Kidney (tissue), 22 donors: ENCODE measurements at places on chromosomes 16 and 17. TPM values are rescaled to one million over a fixed set of nuclear protein-coding genes. Genes with fewer than 3 reads are reported as not detected.

Gene SLC16A5
- 184 TPM for total RNA-seq

Gene CORO6
- 5.9 TPM for total RNA-seq

Gene CDK12
- total RNA-seq: 55.3 TPM

GRCh38 chr16:71645450-71645849 is 19.5 kb downstream of the MARVELD3 start:
- H3K36me3 ChIP-seq: peaks cover 5% of the 10 kb centered on the region
- H3K27ac ChIP-seq: no peak overlapping the region
- no peak for DNase-seq
- H3K27me3 ChIP-seq: no peaks in the 10 kb centered on the region
- H3K4me1 ChIP-seq: no peaks in the 10 kb centered on the region

- H3K4me3 ChIP-seq: no peak overlapping the region
- no peak overlapping the region for H3K27ac ChIP-seq
- H3K36me3 ChIP-seq: no peaks in the 10 kb centered on the region
- H3K27me3 ChIP-seq: no peaks in the 10 kb centered on the region
- no peak for DNase-seq
- no peaks in the 10 kb centered on the region for H3K4me1 ChIP-seq
Observed at GRCh38 chr17:13749166-13749890, 147.6 kb upstream of the HS3ST3A1 start.

DNA sequence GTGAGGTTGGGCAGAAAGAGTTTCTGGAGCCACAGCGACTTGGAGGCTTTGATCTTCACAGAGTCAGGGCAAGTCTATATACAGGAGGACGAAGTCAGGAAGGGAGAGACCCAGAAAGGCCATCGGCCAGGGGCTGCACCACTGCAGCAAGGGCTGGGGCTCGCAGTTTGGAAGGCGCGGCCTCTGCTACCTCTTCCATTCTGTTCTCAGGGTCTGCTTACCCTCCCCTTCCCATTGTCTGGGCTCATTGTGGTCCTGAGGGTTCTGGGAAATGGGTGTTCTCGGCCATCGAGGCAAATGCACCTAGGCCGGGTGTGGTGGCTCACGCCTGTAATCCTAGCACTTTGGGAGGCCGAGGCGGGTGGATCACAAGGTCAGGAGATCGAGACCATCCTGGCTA is 16.0 kb downstream of the ST6GALNAC1 start:
- no peak for DNase-seq
- no peaks in the 10 kb centered on the region for H3K36me3 ChIP-seq
- H3K27ac ChIP-seq: no peak overlapping the region
- H3K27me3 ChIP-seq: no peaks in the 10 kb centered on the region
- H3K4me3 ChIP-seq: no peak overlapping the region

GRCh38 chr16:13093661-13094060 is 192.3 kb downstream of the SHISA9 start:
- H3K4me1 ChIP-seq: no peaks in the 10 kb centered on the region
- H3K27me3 ChIP-seq: no peaks in the 10 kb centered on the region

- H3K36me3 ChIP-seq: no peaks in the 10 kb centered on the region
- no peak overlapping the region for H3K4me3 ChIP-seq
- no peaks in the 10 kb centered on the region for H3K27me3 ChIP-seq
- no peaks in the 10 kb centered on the region for H3K4me1 ChIP-seq
Observed at GRCh38 chr16:77662246-77662645, 60.1 kb upstream of the NUDT7 start.

DNA sequence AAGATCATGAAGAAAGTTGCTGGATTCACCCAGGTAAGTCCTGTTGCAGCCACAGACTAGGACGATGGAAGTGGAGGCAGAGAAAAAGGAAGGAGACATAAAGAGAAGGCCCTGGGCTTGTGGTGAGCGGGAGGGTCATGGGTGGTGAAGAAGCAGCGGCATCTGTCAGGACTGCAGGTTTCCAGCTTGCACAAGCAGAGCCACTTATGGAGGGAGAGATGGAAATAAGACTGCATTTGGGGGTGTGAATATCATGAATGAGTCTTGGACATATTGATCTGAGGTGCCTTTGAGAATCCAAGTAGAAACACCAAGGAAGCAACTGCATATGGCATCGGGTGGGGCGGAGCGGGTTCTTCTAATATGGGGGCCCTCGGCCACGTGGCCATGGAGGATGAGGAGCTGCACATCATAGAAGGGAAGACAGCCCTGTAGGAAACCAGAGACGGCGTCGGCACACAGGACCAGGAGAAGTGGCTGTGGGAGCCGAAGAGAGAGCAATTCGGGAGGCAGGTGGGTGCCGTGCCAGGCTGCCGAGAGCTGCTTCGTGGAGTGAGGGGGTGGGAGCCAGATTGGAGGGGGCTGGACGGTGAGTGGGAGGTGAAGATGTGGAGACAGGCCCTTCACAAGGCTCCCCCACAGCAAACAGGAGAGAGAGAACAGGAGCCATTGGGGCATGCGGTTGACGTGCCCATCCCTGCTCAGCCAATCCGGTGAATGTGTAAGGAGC is 243.5 kb downstream of the GSG1L start:
- H3K27ac ChIP-seq: no peak overlapping the region
- no peaks in the 10 kb centered on the region for H3K36me3 ChIP-seq
- no peak overlapping the region for H3K4me3 ChIP-seq
- no peaks in the 10 kb centered on the region for H3K4me1 ChIP-seq
